ENCODE measurements at places on chromosomes 7 and 10.

GRCh38 chr10:95626500-95626899 lies 30.0 kb downstream of the ALDH18A1 start:
- DNase-seq, result no peak

DNA sequence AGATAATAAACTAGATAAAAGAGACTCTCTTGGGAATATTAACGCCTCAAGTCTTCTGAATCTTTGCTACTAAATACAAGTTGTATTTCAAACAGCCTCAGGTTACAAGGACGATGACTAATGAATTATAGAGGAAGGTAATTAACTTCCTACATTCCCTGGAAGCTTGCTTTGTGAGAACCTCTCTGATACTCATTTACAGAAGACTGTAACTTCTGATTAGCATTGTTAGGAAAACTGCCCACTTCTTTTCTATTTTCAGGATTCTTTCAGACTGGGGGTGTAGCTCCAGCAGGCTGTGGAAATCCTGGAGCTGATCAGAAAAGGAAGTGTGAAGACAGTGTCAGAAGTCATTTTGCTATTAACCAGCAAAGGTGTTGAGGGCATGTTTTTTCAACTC lies 316.7 kb upstream of the NPSR1 start:
- DNase-seq, result no peak

GRCh38 chr10:106557053-106557452 lies 607.5 kb downstream of the SORCS1 start:
- no peak for DNase-seq

DNA sequence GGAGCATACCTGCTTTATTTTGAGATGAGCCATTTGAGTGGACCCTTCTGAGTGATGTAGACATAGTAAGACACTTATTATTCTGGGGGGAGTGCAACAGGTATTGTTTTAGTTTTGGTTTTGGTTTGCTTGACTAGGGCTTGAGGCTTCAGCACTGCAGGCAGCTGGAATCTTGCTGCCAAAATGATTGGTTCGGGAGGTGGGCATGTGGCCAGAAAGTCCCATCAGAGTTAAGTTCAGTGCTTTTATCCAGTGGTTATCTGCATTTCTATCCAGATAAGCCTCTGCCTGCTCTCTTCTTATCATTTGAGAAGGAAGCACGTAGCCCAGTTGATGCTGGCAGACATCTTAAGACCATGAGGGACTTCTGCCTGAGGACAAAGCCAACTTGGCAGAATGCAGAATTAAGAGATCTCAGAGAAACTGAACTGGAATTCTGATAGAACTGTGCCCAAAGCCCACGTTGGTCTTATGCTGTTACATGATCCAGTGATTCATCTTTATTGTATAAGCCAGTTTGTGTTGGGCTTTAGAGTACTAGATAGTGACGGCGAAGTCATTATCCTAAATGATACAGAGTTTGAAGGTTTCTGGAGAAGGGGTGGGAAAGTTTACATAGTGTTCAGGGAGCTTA lies 9.6 kb upstream of the JAZF1 start:
- no peak for DNase-seq

- DNase-seq, result no peak
Observed at GRCh38 chr10:109393425-109393824, 529.9 kb downstream of the XPNPEP1 start.

DNA sequence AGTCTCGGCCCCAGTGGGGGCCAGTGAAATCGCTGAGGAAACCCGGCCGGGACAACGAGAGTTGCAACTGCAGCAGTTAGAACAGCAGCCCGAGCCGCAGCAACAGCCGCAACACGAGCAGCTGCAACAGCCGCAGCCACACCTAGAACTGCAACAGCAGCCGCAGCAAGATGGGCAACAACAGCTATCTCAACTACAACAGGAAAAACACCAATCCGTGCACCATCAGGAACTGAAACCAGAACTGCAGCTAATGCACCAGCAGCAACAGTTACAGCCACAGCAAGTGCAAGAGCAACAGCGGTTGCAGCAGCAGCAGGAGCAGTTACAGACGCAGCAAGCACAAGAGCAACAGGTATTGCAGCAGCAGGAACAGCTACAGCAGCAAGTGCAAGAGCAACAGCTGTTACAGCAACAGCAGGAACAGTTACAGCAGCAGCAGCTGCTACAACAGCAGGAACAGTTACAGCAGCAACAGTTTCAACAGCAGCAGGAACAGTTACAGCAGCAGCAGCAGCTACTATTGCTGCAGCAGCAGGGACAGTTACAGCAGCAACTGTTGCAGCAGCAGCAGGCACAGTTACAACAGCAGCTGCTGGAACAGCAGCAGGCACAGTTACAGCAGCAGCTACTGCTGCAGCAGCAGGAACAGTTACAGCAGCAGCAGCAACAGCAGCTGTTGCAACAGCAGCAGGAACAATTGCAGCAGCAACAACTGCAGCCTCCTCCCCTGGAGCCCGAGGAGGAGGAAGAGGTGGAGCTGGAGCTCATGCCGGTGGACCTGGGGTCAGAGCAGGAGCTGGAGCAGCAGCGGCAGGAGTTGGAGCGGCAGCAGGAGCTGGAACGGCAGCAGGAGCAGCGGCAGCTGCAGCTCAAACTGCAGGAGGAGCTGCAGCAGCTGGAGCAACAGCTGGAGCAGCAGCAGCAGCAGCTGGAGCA lies 6.1 kb downstream of the ZNF853 start:
- DNase-seq, result no peak

DNA sequence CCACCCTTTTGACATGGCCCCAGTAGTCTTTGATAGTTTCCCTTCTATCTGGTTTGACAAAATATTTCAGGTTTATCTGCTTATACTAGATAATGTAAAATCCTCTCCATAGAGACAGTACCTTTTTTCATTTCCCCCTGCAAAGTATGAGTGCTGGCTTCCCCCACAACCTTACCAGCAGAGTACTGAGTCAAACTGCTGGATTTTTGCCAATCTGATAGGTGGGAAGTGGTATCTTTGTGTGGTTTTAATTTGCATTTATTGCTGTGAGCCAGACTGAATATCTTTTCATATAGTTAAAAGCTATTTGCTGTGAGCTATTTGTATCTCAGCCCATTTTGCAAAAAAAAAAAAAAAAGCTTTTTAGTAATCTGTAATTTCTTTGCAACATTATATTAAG lies 32.1 kb upstream of the HECTD2 start:
- DNase-seq, result no peak

DNA sequence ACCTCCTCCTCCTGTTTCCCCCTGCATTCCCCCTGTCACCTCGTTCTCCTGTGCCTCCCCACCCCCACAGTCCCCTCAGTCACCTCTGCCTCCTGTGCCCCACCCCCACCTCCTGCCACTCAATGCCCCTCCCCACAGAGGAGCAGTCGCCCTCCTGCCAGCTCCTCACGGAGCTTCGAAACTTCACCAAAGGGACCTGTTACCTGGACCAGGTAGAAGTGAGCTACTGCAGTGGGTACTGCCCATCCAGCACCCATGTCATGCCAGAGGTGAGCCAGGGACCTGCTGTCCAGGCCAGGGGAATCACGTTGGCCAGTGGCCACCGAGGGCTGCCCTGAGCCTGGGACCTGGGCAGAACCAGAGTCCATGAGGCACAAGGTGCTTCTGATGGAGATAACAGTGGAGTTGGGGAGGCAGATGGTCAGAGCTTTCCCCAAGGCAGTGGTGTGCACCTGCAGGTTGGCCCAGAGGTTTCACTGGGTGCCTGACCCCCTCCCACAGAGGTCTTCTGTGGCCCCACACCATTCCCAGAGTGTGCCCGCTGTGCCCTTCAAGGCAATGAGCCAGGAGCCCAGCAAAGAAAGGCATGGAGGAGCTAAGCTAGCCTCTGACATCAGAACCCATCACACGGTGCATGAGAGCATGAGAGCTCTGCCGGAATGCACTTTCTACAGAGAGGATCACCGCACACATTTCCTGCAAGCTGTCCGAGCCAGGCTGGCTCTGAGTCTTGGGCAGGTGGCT lies 7.0 kb upstream of the ZNF862 start:
- no peak for DNase-seq

GRCh38 chr7:101933688-101934121 lies 116.3 kb downstream of the CUX1 start:
- DNase-seq, result no peak

All from stimulated activated effector memory CD8-positive, alpha-beta T cell treated with anti-CD3 and anti-CD28 coated beads, Interleukin-12 subunit alpha, Interleukin-12 subunit beta, amount 100 ng/mL, for 72 hours (primary cell).